Activated naive CD4-positive, alpha-beta T cell (primary cell): ENCODE measurements at places on chromosomes 5 and 9.

GRCh38 chr9:23821375-23822181 is 4.5 kb downstream of the ELAVL2 start:
- DNase-seq: no peak

GRCh38 chr5:13248253-13248652 is 696.2 kb downstream of the DNAH5 start:
- no peak for DNase-seq

- no peak for DNase-seq
Measured at GRCh38 chr5:165334201-165334600, 1828.8 kb downstream of the MAT2B start.

DNA sequence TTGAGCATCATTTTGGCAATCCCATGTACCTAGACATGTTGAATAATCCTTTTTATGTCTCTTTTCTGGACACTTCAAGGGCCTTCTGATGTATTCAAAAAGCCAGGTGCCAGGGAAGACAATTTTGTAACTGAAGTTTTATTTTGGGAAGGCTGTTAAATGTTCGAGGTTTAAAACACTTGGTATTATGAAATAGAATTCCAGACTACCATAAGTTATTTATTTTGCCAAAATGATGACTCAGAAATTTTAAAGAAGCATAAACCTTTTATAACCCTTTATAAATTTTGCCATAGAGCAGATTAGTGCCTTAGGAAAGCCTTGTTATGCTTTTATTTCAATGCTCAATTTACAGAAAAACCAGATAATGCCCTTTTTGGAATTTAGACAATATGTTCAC is 30.3 kb upstream of the UHRF2 start:
- no peak for DNase-seq

- DNase-seq: no peak
Measured at GRCh38 chr5:16819522-16820167, 116.4 kb downstream of the MYO10 start.

GRCh38 chr5:56913766-56914165 is 4.4 kb downstream of the SETD9 start:
- no peak for DNase-seq

DNA sequence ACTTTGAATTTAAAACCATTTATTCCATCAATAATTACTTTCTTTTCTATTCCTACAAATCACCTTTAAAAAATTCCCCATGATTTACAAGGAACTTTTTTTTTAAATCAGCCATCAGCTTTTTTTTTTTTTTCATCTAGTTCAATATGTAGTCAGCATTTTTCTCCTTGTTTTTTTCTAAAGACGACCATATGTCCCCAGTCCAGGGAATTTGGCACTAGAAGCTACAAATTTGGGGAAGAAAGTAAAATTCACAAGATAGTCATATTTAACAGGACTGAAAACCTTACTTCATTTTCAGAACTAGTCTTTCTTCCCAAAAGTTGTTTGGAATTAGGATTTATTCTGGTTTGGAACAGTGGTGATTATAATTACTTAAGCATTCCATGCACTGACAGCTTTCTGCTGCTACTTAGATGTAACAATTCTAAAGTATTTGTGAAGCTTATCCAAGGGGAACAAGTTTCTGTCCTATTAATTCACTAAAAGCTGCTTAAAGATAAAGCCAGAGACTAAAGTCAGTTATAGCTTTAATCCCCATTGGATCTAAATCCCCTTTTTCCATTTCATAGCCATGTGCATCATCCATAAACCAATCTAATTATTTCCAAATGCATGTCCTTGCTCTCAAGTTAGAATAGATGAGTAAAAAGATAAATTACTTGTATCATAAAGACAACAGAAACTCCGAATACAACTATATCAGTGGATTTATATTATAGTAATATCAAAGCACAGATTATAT is 7.4 kb upstream of the SNCAIP start:
- no peak for DNase-seq
